ENCODE measurements at places on chromosomes 7 and 10.
A peak's percentile ranks its signal among the peaks of the same experiment; 100 is the strongest.

DNA sequence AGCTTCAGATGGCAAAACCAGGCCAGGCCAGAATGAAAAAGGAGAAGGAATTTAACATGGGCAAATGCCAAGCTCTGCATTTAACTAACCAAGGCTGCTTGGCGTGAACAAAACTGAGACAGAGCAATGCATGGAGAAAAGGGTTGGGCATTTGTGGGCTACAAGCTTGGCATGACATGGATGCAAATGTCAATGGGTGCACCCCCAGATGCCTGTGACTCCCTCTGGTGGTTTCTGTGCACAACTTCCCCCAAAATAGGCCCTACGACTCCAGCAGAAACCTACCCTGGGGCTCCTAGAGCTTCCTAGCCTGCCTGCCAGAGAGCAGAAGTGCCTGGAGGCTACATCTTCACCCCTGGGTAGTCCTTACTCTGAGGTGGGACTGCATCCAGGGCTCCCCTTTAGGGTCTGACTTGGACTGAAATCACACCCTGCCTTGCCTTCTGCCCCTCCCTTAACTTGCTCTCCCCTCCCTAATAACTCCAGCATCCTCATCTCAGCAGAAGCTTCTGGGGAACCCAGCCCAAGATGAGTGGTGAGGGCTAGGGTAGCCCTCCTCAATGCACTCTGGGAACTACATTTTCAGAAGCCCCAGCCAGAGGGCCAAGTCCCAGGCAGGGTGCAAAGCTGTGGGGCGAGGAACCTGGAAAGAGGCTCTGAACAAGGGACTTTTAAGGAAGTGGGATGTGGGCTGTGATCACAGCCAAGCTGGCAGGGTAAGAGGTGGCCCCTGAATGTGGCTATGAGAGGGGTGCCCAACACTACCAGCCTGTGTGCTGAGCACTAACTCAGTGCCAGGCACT is 11.3 kb downstream of the GPRIN2 start:
- DNase-seq = no peak

DNA sequence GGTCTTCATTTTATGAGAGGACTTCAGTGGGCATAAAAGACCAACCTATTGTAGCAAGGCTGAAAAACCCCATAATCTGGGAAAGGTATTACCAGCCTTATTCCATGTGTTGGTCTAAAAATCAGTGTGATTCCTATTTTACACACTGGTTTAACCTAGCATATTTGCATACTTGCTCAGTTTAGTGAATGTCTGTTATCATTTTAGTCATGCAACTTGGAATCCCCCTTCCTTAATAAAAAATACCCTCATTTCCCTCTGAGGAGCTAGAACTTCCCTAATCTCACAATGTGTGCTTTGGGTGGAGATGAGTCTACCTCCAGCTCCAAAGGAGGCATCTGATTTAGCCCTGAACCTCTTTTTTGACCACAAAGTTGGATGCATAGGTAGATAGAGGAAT is 312.8 kb upstream of the SORCS1 start:
- no peak for DNase-seq

- DNase-seq = no peak
Measured at GRCh38 chr7:120792861-120793130, 65.1 kb downstream of the TSPAN12 start.

GRCh38 chr7:47803846-47804245 is 144.4 kb downstream of the PKD1L1 start:
- no peak for DNase-seq

- DNase-seq = no peak
Measured at GRCh38 chr7:70303780-70304179, 705.5 kb downstream of the AUTS2 start.

GRCh38 chr10:125355657-125356056 is 195.3 kb upstream of the CTBP2 start:
- DNase-seq = no peak

DNA sequence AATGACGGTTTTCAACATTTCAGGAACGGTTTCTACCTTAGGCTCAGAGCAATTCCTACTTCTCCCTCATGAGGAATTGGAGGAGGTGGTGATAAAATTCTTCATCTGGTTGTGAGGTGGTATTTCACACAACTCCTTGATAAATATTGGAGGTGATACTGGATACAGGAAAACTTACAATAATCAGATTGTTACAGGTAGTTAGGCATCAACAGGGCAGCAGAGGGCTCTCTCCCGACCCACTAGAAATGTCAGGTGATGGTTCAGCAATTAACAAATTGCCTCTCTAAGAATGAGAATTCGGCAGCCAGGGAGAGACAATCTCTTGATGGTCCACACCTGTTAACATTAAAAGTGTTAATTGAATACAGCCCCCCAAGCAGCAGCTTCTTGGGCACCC is 22.6 kb downstream of the ZNF786 start:
- peak; percentile 33 for DNase-seq

DNA sequence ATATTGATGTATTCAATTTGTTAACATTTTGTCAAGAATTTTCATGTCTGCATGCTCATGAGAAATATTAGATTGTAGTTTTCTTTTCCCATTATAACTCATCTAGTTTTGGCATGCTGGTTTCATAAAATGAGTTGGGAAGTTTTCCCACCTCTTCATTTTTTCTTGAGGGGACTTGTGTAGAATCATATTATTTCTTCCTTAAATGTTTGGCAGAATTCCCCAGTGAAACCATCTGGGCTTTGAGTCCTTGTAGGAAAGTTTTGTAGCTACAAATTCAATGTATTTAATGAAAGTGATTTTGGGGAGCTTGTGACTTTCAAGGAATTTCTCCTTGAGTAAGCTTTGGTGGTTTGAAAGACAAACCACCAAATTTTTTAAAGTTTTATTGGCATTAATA is 173.2 kb downstream of the PHTF2 start:
- DNase-seq = no peak

GRCh38 chr10:22681783-22682183 is 32.6 kb downstream of the PIP4K2A start:
- peak; percentile 62 for DNase-seq

GRCh38 chr10:14397066-14397465 is 66.3 kb upstream of the FRMD4A start:
- no peak for DNase-seq

DNA sequence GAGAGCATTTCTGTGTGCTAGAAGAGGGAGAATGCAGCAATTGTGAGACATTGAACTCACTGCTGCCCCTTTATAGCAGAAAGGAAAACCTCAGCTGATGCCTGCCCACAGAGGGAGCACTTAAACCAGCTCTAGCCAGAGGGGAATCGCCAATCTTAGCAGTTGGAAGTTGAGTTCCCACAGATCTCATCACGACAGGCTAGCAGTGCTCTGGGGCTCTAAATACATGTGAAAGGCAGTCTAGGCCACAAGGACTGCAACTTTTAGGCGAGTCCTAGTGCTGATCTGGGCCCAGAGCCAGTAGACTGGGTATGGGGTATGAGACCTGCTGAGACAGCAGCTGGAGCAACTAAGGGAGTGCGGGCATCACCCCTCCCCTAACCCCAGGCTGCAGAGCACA is 25.2 kb upstream of the PRR15 start:
- DNase-seq = no peak

GRCh38 chr10:63206576-63206975 is 73.4 kb downstream of the NRBF2 start:
- DNase-seq = no peak

DNA sequence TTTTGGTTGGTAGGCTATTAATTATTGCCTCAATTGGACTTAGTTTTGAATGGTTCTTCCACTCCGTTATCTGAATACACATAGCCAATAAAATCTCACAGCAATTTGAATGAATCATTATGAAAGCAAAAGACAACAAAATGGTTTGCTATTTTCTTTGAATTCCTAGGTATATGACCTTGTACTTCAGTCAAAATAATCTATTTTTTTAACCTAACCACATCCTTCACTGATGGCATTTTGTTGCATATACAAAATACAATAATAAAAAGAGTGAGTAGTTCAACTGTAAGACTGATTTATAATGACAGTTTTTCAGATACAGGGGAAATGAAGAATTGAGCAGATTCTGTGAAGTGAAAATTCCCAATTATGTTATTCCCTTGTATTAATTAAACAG is 433.1 kb downstream of the HTR7 start:
- no peak for DNase-seq

DNA sequence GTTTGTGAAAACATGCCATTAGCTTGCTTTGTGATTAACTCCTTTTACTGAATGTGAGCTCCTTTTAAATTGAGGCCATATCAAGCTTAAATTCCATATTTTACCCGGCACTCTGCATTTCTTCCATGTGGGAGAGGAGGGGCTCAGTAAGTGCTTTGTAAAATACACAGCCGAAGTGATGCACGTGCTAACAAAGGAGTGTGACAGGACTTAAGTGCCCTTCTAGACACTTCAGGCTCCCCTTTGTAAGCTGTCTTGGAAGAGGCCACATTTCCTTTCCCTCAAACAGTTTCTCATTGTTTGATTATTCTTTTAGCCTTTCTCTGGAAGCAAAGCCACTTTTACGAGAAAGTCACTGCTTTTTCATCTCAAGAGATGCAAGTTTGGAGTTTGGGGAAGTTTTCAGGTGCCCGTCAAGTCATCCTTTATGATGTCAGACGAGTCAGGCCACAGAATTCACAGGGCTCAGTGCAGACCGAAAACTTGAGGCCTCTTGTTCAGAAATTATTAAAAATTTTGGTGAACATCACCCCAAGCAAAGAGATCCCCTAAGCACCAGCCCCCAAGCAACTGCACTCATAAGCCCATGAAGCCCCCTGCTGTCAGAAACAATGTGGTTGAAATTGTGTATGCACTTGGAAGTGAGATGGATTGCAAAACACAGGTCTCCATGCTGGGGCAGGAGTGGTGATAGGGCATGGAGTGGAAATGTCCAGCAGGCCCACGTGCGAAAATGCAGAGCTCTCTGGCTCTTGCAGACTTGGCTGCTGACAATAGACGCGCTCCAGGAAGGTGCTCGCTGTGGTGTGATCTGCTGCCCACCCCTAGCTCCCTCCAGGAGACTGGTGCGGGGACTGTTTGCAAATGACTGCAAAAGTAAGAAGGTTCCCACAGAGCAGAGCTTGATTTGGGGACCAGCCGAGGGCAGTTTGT is 11.5 kb downstream of the IKZF1 start:
- DNase-seq = peak; percentile 54

DNA sequence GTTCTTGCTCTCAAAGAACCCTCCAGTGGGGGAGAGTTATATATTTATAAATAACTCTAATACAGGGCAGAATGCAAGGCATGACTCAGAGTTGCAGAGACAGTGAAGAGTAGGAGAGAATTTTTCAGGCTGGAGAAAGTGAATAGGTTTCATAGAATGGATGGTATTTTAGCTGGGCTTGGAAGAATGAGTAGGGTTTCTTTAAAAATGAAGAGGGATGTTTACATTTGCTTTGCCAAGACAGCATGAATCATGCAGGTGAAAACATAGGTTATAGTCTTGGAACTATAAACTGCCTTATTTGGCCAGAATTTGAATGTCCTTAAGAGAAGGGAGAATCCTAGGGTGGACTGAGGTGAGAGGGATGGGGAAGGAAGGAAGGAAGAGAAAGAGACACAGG is 124.8 kb downstream of the CPED1 start:
- DNase-seq = no peak

DNA sequence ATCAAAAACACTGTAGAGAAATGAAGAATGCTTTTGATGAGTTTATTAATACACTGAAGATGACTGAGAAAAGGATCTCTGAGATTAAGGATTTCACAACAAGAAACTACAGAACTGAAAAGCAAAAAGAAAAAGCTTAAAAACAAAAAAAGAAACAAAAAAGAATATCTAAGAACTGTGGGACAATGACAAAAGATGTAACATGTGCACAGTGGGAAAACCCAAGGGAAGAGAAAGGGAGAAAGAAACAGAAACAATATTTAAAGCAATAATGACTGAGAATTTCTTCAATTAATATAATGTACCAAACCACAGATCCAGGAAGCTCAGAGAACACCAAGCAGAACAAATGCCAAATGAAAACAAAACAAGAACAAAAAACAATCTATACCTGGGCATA is 42.2 kb downstream of the TFEC start:
- no peak for DNase-seq

DNA sequence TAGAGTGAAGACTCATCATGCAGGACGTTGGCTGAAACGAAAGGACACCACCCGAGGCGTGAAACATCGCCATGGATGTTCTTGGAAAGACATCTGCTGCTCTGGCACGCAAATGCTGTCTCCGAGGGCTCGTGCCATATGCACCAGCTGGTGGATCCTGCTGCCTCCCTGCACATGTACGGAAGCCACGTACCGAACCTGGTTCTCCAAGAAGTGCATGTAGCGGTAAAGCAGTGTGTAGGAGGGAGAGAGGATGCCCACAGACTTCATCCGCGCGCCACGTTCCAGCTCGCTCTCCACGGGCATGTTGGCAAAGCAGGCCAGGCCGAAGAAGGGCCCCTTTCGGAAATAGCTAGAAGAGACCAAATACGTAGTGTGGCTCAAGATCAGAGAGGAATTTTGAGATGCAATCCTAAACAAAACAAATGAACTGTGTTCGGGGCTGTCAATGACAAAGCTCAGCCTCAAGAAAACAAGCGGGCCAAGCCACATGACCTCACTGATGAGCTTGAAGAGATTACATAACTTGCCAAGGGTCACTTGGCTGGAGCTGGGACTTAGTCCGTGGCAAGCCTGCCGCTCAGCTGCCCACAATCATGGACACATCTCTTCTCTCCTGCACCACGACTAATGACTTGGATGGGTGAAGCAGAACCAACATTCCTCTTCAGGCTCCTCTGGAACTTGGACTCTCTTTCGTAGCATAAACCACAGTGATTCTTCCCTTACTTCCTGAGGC is 16.5 kb downstream of the DENND11 start:
- no peak for DNase-seq

DNA sequence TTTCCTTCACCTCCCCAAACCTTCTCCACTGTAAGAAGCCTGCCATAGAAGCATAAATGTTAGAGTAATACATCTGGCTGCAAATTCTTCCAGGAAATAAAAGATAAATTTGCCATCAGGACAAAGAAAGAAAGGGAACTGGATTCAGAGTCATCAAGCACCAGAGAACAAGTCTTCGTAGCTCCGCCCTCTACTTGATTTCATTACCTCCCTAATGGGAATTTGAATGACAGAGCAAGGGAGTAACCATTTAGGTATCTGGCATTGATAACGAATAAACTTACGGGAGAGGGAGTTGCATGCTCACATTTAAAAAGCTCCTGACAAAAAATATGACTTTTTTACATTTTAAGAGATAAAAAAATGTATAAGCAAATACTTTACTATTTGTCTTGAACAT is 263.4 kb downstream of the NEBL start:
- no peak for DNase-seq

DNA sequence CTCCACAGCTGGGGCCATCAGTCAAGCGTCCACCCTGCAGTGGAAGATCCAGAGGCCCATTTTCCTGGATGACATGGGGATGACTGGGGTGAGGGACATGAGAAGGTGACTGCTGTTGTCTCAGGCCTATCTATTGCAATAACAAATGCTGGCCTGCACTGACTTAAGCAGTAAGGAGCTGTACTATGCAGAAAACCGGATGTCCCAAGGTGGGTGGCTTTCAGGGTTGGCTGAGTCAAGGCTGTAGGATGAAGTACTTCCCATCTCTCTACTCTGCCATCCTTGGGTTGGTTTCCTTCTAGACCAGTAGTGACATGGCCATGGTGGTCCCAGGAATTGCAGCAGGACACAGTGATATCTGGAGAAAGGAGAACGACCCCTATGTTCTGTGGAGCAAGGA is 48.1 kb downstream of the NEURL1 start:
- DNase-seq = no peak

GRCh38 chr7:47428052-47428767 is 153.7 kb downstream of the TNS3 start:
- DNase-seq = no peak

GRCh38 chr10:36042135-36042534 is 400.0 kb upstream of the FZD8 start:
- no peak for DNase-seq
